Spinal cord (tissue), 10 donors: ENCODE measurements at places on chromosomes 12 and 14. TPM values are rescaled to one million over a fixed set of nuclear protein-coding genes. Genes with fewer than 3 reads are reported as not detected.

DNA sequence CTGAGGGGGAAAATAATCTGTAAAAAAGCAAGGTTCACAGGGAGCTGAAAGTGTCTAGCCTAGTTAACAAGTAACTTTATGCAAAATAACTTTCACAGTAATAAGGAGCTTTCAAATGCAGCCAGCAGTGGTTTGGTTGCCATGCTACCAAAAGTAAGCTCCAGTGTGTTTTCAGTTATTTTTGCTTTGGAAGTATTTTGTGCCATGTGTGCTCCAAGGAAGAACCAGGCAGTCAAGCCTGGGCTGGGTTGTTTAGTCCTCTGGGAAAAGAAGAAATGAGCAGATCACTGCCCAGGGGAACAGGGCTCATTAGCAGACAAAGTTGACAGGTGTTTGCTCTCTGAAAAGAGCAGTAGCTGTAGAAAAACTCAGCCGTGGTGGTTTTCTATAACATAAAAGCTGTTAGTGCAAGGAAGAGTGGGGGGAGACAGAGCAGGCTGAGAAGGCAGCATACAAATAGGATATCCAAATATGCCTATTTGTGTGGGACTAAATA is 92.8 kb upstream of the TMTC2 start:
- DNase-seq: peak; percentile 17
- no peaks in the 10 kb centered on the region for H3K4me1 ChIP-seq
- no peaks in the 10 kb centered on the region for H3K27me3 ChIP-seq
- no peaks in the 10 kb centered on the region for H3K36me3 ChIP-seq
- no peak overlapping the region for H3K4me3 ChIP-seq

DNA sequence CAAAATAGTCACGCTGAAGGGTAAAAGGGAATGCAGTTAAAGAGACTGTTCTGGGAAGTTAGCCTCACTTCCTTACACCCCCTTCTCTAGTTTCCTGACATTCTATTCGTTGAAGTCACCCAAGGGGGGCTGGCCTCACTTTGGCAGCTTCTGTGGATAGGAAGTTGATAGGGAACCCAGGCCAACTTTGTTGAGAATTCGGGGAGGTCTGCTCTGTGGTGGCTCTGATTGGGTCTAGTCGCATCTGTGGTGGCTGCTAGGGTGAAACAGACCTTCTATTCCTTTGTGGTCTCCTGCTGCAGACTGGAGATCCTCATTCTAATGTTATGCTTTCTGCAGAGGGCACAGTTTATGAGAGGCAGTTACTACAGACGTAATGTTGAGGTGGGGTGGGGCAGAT is 28.8 kb upstream of the GZMB start:
- no peaks in the 10 kb centered on the region for H3K36me3 ChIP-seq
- no peaks in the 10 kb centered on the region for H3K4me1 ChIP-seq
- H3K27ac ChIP-seq: no peak overlapping the region

DNA sequence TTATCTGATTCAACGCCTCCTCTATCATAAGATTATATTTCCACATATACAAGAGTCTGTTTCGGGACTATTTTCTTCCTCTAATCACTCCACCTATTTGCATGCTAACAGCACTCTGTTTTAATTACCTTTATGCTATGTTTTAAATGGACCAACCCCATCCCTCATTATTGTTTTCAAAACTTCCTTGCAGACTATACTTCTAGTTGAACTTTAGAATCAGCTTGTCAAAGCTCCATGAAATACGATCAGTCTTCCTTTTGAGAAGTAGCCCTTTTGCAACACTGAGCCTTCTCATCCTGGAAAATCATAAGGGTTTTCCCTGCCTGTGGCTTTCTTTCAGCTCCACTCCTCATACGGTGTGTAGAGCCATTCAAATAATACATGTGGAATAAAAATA is 36.9 kb downstream of the ATG14 start:
- no peak for DNase-seq
- peaks cover 52% of the 10 kb centered on the region for H3K36me3 ChIP-seq
- no peak overlapping the region for H3K27ac ChIP-seq
- H3K27me3 ChIP-seq: no peaks in the 10 kb centered on the region
- no peaks in the 10 kb centered on the region for H3K4me1 ChIP-seq

GRCh38 chr14:94054936-94055335 is 26.1 kb downstream of the DDX24 start:
- no peaks in the 10 kb centered on the region for H3K27me3 ChIP-seq
- no peak overlapping the region for H3K4me3 ChIP-seq
- H3K4me1 ChIP-seq: peaks cover 23% of the 10 kb centered on the region
- H3K27ac ChIP-seq: no peak overlapping the region

DNA sequence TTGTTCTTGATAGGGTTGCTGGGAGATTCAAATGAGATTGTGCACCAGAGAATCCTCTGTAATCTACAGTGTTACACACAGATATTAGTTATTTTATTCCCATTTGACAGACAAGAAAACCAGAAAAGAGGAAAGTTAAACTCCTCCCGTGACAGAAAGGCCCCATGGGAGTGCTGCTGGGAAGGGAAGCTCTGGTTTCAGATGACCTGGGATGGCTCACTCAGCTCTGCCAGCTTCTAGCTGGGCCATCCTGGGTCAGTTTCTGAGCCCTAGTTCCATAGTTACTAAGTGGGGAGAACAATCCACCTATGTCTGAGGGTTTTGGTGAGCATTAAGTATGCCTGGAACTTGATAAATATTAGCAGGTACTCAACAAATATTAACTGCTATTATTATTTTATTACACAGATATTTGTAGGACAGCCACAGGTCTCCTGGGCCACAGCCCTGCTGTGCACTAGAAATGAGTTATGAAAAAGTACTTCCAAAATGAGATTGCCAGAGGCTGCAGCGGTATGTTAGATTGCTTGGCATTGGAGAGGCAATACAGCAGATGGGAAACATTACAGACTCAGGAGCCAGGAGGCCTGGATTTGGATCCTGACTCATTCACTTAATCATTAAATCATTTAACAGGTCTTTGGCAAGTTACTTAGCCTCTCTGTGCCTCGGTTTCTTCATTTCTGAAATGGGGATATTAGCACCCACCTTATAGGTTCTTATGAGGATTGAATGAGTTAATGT is 47.1 kb upstream of the STON2 start:
- no peaks in the 10 kb centered on the region for H3K36me3 ChIP-seq
- H3K4me3 ChIP-seq: no peak overlapping the region
- no peak overlapping the region for H3K27ac ChIP-seq

Gene KRT72
- 0.10 TPM for total RNA-seq

DNA sequence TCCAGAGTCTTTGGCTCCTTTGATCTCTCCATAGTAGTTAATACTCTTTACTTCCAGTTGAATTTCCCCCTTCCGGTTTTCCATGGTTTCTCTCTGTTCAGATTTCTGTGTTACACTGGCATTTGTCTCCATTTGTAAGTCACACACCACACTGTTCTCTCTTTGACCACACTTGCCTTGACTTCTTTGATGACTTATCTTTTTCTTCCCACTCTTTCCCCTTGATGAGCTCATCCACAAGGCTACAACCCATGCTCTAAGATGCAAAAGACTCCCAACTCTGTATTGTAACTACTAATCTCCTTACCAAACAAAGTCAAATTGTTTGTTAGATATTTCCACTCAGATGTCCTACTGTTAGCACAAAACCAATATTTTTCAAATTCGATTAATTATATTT is 242.7 kb upstream of the E2F7 start:
- H3K4me1 ChIP-seq: no peaks in the 10 kb centered on the region
- H3K27ac ChIP-seq: no peak overlapping the region
- H3K36me3 ChIP-seq: no peaks in the 10 kb centered on the region

DNA sequence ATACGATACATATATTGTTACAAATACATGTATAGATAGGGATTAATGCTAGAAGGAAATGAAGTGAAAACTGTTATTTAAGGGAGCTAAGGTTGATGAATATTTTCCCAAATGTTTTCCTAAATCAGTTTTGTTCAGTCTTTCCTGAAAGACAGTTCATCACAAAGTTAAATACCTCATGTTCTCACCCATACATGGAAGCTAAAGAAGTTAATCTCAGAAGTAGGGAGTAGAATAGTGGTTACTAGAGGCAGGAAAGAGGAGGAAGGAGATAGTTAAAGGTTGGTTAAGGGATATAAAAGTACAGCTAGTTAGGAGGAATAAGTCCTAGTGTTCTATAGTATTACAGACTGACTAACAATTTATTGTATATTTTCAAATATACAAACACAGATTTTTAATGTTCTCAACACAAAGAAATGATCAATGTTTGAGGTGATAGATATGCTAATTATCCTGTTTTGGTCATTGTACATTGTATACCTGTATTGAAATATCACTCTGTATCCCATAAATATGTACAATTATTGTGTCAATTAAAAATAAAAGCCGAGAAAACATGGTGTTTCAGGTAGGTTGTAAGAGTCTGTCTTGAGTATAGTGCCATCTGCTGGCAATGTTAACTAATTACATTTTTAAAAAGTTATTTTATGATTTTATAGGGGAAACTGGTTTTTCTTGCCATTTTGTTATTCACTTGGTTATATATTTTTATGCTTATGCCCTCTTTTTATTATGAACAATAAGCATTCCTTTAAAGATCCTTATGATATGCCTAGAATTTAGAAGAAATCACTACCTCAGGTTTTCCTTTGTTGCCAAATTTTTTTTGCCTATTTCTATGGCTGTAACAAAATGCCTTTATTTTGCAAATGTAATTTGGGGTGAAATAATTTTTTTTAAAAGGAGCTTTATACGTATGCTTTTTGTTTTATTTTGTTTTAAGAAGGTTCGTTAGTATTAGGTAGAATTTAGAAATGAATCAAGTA is 26.9 kb downstream of the ZDHHC17 start:
- H3K27me3 ChIP-seq: no peaks in the 10 kb centered on the region
- no peak overlapping the region for H3K4me3 ChIP-seq
- no peaks in the 10 kb centered on the region for H3K4me1 ChIP-seq
- no peak overlapping the region for H3K27ac ChIP-seq
- DNase-seq: no peak
- H3K36me3 ChIP-seq: no peaks in the 10 kb centered on the region

GRCh38 chr12:63823040-63823439 is 21.5 kb upstream of the SRGAP1 start:
- no peaks in the 10 kb centered on the region for H3K27me3 ChIP-seq
- no peak overlapping the region for H3K4me3 ChIP-seq
- no peak for DNase-seq

GRCh38 chr12:104458694-104459367 is 2.1 kb downstream of the CHST11 start:
- no peaks in the 10 kb centered on the region for H3K36me3 ChIP-seq
- H3K4me3 ChIP-seq: peak overlapping the region; percentile 90
- peak overlapping the region; percentile 89 for H3K27ac ChIP-seq
- peaks cover 30% of the 10 kb centered on the region for H3K4me1 ChIP-seq
- DNase-seq: peak; percentile 60

GRCh38 chr12:89215196-89215595 is 137.1 kb downstream of the DUSP6 start:
- H3K36me3 ChIP-seq: no peaks in the 10 kb centered on the region
- no peak overlapping the region for H3K27ac ChIP-seq
- no peaks in the 10 kb centered on the region for H3K27me3 ChIP-seq
- DNase-seq: no peak

GRCh38 chr12:21296751-21297406 is 37.8 kb downstream of the SLCO1A2 start:
- no peaks in the 10 kb centered on the region for H3K36me3 ChIP-seq
- no peaks in the 10 kb centered on the region for H3K4me1 ChIP-seq
- DNase-seq: no peak
- H3K27ac ChIP-seq: no peak overlapping the region

DNA sequence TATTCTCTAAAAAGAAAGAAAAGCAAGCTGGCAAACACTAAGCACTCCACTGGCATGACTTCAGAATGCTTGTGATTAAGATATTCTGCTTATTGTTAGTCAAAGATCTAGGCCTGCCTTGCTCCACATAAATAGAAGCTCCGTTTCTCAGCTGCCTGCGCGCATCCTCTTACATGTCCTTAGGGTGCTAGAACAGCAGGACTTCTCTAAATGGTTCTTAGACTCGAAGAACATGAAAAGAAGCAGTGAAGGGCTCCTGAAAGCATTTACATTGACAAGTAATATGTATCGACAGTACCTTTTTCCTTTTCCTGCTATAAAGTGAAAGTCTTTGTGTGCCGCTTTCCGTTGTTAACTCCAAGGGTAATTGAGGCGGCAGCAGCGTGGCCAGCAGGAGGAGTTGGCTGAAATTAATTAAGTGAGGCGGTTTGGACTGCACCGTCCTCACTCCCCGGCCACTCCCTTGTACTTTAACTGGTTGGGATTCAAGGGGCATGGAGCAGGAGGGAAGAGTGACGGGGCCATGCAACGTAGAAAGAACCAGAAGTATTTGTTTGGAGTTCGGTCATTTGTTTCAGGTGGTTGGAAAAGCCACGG is 34.2 kb upstream of the OTX2 start:
- no peak overlapping the region for H3K27ac ChIP-seq
- no peak overlapping the region for H3K4me3 ChIP-seq
- no peak for DNase-seq
- peaks cover 46% of the 10 kb centered on the region for H3K27me3 ChIP-seq

Gene L3HYPDH
- 25.5 TPM for total RNA-seq

GRCh38 chr12:80791863-80792262 is 75.2 kb downstream of the MYF5 start:
- no peak overlapping the region for H3K27ac ChIP-seq
- no peaks in the 10 kb centered on the region for H3K36me3 ChIP-seq
- DNase-seq: no peak
- H3K4me1 ChIP-seq: no peaks in the 10 kb centered on the region
- no peak overlapping the region for H3K4me3 ChIP-seq
- H3K27me3 ChIP-seq: no peaks in the 10 kb centered on the region

Gene NOVA1
- total RNA-seq: 166 TPM

GRCh38 chr14:70660967-70661893 is 19.5 kb downstream of the TTC9 start:
- peaks cover 5% of the 10 kb centered on the region for H3K4me1 ChIP-seq
- peaks cover 3% of the 10 kb centered on the region for H3K36me3 ChIP-seq
- no peak overlapping the region for H3K4me3 ChIP-seq
- no peak for DNase-seq
- H3K27me3 ChIP-seq: no peaks in the 10 kb centered on the region

DNA sequence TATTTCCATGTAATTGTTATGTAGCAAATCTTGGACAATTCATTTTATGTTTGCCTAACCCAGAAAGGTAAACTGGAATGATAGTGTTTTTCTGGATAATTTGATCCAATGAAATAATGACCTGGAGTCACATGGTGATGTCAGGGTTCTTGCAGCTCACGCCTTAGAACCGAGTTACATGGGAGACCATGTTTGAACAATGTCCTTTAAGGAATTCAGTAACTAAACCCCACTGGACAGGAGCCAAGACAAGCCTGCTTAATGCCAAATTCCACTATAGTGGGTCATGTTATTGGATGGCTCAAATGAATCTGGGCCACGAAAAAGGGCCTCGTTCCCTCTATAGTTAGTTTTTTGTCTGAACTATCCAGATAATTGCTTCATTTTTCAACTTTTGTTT is 255.8 kb upstream of the HMGA2 start:
- H3K36me3 ChIP-seq: no peaks in the 10 kb centered on the region
- no peak overlapping the region for H3K4me3 ChIP-seq
- no peaks in the 10 kb centered on the region for H3K4me1 ChIP-seq
- H3K27me3 ChIP-seq: no peaks in the 10 kb centered on the region
- peak; percentile 68 for DNase-seq

GRCh38 chr14:100213587-100213955 is 25.4 kb upstream of the YY1 start:
- peaks cover 12% of the 10 kb centered on the region for H3K4me1 ChIP-seq
- H3K4me3 ChIP-seq: peak overlapping the region; percentile 61
- H3K36me3 ChIP-seq: peaks cover 4% of the 10 kb centered on the region
- peak overlapping the region; percentile 52 for H3K27ac ChIP-seq
- no peak for DNase-seq
